ENCODE measurements at places on chromosomes 16 and 17.
A peak's percentile ranks its signal among the peaks of the same experiment; 100 is the strongest.

DNA sequence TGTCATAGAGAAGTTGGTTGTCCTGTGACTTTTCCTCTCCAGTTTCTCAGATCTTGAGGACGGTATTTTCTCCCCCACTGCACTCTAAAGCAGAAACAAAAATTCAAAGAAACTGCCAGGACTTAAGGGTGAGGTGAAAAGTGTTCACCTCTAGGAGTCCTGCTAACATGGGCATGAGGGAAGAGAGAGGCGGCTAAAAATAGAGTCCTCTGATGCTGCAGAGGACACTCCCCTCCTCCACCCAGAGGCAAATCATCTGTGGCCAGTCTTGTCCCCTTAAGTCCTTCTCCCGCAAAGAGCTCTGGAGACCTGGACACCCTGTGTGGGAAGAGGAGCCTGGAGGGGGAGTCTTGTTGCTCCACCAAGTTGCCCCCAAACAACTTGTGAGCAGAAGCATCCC lies 4.7 kb upstream of the DDX19A start:
- no peak for DNase-seq

DNA sequence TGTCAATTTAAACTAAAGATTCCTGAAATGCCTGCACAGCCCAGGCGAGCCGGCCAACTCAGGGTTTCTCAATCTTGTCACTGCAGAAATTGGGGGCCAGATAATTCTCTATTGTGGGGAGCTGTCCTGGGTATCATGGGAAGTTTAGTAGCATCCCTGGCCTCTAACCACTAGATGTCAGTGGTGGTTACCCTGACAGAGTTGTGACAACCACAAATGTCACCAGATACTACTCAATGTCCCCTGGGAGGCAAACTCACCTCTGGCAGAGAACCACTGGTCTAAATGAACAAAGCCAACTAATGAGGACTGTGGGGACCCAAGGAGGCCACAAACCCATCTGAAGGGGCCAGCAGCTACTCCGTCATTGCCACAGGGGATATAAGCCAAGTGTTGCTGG lies 90.9 kb downstream of the MYH11 start:
- DNase-seq = peak; percentile 64

GRCh38 chr17:56629531-56630075 lies 36.1 kb downstream of the NOG start:
- DNase-seq = peak; percentile 71

- DNase-seq = peak; percentile 58
Measured at GRCh38 chr17:75832164-75832651, 12.0 kb downstream of the UNC13D start.

DNA sequence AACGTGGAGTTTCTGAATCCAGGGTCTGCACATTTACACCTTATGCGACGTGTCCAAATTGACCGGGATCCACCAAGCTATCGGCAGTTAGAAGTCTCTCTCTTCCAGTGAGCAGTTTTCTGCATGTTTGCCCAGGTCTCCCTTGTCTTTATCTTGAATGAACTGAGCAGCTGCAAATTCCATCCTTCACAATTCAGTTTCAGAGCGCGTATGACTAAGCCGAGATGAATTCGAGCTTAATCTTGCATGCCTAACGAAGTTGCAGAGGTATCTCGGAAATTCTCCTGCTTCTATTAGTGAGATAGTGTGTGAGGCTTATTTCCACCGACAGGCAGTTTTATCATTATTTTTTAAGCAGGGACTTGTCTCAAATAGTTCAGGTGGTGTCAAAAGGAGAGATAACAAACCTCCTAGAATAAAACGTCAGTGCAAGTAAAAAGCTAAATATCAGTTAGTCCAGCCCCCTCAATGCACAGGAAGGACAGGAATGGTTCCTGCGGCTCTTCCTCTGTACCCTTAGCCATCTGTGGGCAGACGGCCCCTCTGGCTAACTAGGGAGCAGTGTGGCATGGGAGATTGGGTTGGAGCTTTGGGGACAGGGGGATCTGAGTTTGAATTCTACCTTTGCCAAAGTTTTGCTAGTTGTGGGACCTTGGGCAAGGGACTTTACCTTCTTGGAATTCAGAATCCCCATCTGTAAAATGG lies 93.0 kb upstream of the GPR139 start:
- no peak for DNase-seq

GRCh38 chr16:88346680-88347505 lies 35.9 kb upstream of the ZNF469 start:
- no peak for DNase-seq

DNA sequence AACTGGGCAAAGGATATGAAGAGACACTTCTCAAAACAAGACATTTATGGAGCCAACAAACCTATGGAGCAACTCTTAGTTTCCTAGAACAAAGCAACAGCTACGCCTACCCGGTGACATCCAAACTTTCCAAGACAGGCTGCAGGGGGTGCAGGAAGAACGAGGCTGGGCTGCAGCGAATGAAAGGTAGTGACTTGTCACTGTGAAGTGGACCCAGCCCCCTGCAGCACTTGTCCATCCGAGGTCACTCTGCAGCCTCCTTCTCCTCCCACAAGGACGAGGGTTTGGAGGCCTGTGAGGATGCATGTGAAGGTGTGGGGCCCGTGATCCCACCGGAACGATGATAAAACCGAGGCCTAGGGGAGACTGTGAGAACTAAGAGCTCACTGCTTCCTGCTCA lies 192.6 kb upstream of the RPL38 start:
- no peak for DNase-seq

- DNase-seq = peak; percentile 92
Measured at GRCh38 chr16:87608400-87608985, 6.2 kb downstream of the JPH3 start.

DNA sequence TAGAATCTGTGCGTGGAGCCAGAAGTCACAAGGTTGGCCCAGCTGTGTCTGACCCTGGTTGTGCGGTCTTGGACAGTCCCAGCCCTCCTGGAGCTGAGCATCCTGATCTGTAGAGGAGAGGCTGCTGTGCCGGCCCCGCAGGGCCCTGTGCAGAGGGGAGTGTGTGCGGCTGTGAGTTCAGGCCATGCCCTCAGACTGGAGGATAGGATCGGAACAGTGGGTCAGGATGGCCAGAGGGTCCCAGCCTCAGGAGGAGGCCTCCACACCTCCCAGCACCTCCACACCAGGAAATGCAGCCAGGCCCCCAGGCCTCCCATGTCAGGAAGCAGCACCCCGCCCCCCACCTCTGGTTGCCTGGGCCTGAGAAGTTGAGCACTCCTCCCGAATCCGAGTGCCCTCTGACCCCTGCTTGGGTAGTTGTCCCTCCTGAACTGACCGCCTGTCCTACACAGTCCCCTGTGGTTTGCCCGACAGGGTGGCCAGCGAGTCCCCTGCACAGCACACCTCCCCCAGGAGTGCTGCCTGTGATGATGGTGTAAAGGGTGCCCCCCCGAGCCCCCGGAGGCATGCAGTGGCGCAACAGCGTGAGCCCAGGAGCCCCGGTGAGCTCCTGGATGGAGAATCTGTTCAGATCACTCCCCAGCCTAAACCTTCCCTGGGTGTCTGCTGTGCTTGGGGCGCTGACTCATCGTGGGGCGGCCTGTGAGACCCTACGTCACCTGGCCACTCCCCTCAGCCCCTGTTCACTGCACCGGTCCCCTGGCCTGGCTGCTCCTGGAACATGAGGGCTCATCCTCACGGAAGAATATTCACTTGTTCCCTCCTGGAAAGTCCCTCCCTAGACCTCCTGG lies 285.2 kb downstream of the SEC14L1 start:
- DNase-seq = no peak

DNA sequence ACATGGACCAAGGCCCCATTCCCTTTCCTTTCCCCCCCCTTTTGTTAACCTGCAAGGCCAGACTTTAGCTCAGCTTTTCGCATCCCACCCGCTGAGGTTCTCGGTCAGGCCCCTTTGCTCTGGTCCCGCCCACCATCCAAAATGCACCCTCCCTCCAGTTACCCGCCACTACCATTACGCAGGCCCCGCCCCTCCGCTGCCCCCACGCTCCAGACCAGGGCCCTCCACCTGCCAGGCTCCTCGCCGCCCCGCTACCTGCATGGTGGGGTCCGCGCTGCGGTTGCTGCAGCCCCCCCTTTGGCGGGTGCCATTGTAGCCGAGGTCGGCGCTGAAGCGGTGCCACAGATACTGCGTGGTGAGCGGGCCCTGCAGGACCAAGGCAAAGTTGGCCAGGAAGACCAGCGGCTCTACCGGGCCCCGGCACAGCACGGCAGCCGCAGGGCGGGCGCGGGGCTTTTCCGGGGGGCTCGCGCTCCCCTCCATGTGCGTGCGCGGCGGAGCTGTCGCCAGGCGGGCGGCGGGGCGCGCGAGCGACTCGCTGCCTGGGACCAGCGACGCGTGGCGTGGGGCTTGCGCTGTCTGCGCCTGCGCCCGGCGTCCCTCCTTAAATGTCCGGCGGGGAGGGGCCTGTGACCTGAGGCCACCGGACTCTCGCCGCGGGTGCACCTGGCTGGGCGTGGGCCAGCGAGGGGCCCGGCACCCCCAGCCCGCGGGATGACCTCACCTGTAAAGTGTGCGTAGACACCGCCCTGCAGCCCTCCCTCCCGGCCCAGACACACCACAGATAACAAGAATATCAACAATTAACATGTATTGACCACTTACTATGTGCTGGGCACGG lies at the start of gene SLC46A1:
TSS of gene SLC46A1 (minus strand) at position 581 of the 841 bp plus-strand sequence. CDS start at position 483, 98 bp downstream.
- peak; percentile 81 for DNase-seq

GRCh38 chr17:7836596-7837407 lies 2.8 kb downstream of the KDM6B start:
- peak; percentile 58 for DNase-seq

- no peak for DNase-seq
Measured at GRCh38 chr16:27332105-27332504, 18.3 kb downstream of the IL4R start.

GRCh38 chr17:14813649-14814370 lies 451.3 kb downstream of the PMP22 start:
- no peak for DNase-seq

DNA sequence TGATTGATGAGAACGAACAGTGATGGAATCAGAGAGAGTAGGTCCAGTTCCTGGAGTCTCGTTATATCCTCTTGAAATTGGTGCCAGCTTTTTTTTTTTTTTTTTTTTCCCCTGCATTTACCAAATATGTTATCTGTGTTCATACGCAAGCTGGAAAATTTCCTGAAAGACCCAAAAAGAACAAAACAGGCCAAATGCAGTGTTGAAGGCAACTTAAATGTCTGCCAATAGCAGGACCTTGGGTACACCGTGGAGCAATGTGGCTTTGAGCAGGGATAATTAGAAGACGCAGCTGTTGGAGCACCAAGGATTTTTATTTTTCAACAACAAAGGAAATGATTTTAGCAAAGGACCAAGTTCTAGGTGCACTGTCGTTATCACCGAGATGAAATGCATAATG lies 105.0 kb downstream of the ABCC6 start:
- no peak for DNase-seq

DNA sequence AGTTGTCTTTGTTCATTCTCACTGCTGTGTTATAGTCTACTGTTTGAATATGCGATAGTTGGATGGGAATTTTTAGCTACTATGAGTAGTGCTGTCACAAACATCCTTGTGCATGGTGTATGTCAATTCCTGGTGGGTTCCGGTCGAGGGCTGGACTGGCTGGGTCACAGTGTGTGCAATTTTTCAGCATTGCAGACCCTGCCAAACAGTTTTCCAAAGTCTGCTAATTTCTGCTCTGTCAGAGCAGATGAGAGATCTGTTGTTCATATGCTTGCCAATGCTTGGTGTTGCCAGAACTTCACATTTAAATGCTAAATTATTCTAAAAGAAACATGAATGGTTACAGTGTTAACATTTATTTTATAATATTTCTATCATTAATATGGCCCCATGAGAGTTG lies 3.6 kb upstream of the C16orf96 start:
- DNase-seq = no peak

DNA sequence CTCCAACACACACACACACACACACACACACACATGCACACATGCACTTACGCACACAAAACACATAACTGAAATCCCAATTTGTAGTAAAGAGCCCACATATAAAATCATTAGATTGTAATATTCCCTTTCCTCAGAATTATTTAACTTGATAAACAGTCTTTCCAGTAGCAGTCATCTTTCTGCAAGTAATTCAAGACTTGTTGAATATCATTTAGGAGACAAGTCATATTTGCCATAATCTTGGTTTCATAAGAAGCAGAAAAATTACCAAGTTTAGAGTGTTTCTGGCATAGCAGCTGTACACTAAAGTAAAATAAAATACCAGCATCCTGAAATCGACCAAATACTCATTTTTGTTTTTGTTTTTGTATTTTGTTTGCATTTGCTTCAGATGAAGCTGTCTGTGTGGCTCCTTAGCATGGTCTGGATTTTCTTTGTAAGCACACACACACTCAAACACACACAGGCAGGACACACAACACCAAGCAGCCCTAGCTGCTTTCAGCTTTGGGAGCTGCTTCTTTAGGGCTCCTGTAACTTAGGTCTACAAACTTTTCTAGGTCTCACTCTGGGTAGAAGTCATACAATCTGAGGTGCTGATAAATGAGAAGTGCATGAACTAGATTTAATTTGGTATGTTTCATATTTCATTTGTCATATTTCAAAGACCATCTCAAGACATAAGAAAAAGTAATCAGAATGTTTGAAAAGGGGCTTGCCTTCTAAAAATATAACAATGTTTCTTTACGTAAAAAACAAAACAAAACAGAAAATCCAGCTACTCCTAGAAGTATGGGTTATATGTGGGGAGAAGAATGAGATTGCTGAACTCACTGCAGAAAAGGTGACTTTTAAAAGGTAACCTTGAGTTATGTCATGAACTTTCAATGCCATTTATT lies 3.0 kb downstream of the SALL1 start:
- DNase-seq = no peak
